ENCODE measurements at places on chromosomes 1 and 21.

GRCh38 chr1:20301463-20302107, 10.9 kb downstream of the VWA5B1 start:
- DNase-seq: no peak

DNA sequence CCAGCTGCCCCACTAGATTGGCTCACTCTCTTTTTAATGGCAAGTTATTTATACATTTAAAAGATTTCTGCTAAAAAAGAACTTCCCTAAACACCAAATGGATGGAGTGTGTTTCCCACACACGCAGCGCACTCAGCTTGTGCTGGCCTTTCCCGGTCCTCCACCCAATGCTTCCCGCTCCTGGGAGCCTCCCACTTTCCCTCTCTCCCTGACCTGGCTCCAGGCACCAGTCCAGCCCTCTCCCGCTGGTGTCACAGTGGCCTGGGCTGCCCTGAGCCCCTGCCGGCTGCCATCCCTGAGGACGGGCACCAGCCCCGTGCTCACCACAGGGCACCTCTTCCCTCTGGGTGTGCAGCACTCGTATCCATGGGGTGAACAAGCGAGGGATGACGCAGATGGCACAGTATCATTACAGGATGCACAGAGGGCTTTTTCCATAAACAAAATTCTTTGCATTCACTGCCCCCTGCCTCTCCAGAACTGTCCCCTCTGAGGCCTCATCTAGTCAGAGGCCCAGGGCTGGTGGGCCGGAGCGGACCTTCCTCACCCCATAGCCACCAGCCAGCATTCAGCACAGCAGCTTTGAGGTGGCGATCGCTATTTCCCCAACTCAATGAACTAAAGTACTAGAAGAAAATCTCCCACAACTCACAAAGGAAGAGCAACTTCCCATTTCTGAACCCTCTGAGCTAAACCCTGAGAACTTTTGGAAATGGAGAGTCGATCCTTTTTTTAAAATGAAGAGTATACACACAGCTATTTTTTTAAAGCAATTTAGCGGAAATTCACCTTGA, 68.5 kb downstream of the SLC37A1 start:
- no peak for DNase-seq

DNA sequence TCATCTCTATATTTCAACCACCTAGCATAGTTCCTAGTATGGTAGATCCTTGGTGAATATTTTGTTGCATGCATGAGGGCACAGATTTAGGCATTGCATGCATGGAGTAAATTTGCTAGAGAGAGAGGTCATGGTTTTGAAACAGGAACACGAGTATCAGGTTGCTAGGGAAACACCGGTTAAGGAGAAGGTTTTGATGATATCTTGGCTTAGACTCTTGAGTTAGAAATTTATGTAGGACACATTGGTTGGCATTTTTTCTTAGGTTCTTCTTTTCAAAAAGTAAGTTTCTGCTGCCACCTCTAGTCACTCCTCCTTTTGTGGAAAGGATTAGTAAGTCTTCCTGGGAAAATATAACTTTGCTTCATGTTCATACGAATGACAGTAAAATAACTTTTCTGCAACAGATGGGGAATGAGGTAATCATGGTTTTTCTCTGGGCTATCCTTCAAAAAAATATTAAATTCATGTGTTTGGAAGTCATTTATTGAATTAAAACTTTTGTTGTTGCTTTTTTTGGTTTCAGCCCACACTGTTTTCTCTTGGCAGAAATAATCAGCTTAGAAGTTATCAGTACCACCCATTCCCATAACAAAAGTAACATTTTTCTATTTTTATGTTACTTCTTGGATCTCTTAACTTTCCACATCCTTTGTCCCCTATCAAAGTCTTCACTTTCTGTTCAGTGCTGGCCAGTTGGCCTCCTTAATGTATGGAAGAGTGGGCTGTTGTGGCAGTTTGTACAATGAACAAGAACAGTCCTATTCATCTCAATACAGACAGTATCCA, 97.3 kb downstream of the PLA2G4A start:
- no peak for DNase-seq

DNA sequence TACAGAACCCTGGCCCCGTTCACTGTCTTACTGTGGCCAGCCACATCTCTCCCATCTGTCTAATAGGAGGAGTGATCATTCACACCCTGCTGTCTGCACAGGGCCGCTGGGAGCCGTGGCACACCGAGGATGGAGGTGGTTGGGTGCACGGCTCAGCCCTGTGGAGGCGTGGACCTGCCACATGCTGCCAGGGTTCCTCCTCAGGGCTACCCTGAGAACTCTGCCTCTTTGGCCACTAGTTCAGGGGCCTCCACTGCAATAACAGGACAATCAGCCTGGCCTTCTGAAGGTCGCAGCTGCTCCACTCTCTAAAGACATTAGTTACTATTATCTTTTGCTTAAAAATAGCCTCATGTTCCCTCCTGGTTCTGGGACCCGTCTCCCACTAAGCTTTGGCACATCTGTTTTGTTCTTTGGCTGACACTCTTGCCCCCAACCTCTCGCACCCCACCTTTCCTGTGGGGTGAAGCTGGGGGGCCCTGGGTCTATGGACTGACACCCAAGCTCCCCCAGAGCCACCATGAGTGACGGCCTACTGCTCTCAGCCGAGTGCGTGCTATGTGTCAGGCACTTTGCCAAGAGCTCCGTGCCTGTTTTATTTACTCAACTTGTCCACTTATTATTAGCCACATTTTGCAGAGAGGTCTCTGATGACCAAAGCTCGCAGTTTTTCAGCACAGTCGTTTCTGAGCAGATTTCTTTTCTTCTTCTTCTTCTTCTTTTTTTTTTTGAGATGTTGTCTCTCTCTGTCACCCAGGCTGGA, 66.3 kb downstream of the ARHGEF10L start:
- no peak for DNase-seq

DNA sequence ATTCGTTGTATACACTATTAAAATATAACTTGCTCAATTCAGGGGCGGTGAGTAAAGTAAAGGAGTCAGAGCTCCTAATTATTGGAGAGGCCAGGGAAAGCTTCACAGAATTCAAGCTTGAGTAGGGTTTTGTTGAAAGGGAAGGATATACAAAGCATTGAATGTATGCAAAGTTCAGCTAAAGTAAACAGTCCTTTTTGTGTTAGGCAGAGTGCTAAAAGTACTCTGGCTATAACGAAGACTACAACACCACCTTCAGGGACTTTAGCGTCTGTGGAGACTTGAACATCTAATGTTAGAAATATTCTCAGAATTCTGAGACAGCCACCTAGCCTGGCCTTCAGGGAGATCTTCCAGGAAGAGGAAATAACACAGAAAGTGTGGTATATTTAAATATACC, 1.1 kb downstream of the FALEC start:
- no peak for DNase-seq

DNA sequence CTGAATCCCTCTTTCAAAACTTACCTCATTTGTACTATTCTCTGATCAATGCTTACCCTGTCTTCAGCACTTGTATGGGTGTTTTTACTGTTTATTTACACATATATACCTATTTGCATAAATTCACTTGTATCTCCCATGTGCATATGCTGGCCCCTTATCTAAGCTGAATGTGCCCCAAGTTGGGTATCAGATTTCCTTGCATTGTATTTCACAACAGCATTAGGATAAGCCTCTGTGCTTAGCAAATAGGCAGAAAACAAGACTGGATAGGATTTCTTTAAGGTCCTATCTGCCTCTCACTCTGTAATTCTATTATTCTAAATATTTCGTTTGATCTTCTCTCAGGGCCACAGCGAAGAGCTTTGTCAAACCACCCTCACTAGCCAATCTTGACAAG, 45.9 kb upstream of the IPO9 start:
- no peak for DNase-seq

DNA sequence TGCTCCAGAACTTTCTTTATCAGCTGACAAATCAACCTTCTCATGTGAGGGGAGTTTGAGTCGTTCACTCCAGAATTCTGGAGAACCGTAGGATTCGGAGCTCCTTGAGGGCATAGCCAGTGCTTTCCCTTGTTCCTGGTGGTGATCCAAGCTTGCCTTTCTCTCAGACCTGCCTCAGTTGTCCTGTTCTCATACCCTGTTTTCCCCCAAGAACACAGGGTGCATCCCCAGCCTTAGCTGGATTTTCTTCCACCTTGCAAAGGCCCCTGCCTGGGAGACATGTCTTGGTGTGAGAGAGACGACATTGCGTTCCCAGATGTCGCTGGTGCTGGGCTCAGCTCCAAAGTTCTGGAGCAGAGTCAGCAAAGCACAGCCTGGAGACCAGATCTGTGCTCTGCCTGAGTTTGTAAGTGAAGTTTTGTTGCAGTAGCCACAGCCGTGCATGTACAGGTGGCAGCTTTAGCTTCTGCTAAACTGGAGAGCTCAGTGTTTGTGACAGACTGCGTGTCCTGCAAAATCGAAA, 40.0 kb downstream of the ABCG1 start:
- no peak for DNase-seq

GRCh38 chr1:30773722-30774358, 16.3 kb upstream of the LAPTM5 start:
- DNase-seq: no peak

DNA sequence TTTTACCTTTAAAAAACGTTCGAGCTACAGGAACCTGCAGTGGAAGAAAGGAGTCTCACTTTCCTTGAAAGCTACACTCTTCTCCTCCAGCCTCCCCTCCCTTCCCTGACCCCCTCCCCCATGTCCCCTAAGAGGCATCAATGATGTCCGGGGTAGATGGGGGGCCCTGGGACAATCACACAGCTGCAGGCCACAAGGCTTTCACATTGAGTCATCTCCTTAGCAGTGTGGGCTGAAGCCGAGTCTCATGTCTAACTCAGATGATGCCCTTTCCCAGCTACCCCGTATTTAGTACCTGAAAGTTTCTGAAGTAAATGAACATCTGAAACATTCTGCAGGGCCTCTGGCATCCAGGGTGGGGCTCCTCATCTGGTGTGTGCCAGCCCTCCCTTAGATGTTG, 6.3 kb upstream of the GPR25 start:
- DNase-seq: no peak

DNA sequence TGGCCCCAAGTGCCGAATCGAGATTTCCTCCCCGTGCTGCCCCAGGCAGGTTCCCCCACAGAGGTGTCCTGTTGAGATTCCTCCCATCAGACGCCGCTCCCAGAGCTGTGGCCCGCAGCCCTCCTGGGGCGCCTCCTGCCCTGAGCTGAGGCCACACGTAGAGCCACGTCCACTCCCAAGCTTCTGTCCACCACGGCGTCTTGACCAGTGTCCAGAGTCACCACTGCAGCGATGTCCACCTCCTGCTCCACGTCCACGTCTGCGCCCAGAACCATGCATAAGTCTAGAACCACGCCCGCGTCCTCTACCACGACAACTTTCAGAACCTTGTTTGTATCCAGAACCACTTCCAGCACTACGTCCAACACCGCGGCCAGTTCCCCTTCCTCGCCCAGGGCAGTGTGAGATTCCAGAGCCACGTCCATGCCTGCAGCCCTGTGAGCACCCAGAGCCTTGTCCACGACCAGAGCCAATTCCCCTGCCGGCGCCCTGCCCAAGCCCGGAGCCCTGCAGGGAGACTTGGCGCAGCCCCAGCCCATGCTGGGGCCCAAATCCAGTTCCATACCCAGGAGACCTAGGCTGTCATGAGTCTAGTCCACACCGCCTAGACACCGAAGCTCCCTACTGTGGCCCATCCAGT, 2.8 kb downstream of the KPRP start:
- no peak for DNase-seq

- no peak for DNase-seq
Observed at GRCh38 chr1:51576923-51577322, 40.0 kb upstream of the OSBPL9 start.

DNA sequence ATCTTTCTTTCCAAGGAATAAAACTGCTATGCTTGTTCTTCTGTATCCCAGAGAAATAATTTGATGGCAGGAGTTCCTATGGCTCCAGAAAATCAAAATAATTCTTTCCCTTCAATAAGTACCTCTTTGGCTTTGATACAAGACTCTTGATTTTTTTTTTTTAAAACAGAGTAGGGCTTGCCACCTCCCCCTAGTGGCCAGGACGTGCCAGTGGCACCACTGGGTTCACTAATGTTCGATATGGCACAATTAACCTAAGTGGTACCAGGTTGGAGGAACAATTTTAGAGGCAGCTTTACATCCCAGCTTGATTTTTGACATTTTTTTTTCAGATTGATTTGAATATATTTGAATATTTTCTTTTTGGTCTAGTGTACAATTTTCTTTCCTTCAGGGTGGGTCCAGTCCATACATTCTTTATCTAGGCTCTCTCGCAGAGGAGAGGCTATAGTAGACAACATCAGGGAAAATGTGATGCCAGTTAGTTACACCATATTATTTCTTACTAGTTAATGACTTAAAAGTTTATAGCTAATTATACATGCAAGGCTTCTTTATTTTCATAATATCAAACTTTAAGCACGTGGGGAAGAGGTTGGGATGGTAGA, 330.9 kb downstream of the S1PR1 start:
- no peak for DNase-seq

GRCh38 chr1:48266576-48266975, 44.1 kb downstream of the SLC5A9 start:
- DNase-seq: no peak

DNA sequence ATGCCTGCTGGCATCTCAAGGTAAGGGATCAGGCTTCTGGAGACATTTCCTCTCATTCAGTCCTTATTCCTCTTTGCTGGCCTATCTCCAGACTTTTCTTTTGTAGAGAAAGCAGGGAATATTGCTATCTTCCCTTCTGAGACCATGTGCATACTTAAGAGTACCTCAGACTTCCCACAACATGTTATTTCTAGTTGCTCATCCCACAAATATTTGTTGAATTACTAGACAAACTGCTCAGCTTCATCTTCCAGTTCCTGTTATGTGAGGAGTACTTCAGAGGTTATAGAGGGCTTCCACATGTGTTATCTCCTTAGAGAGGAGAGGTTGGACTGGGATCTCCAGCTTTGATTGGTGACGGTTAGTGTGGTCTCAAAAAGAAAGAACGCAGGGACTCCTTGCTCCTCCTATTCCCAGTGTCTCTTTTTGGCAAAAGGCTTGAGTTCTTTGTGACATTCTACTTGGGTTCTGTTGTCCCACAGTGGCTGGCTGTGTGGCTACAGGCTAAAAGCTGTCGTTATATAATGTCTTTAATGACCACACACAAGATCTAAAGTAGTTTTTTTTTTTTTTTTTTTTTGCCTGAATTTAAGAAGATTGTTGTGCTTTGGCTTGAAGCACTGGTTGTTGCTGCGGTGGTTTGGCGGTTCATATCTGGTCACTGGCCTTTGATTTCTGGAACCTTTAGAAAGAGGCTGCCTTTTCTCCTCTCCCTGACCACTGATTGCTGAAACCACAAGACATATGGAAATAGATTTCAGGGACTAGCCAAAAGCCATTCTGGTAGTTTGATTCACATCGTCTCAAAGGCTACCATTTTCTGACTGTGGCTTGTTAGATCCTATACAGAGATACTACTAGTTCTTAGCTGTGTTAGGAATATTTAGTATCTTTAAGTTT, 78.7 kb downstream of the FGGY start:
- DNase-seq: no peak
